IPS DF 19.7 (cell line): ENCODE measurements at places on chromosomes 3 and 15.

- DNase-seq: no peak
These were observed 13.4 kb upstream of the RTP1 start for GRCh38 chr3:187183903-187184302.

DNA sequence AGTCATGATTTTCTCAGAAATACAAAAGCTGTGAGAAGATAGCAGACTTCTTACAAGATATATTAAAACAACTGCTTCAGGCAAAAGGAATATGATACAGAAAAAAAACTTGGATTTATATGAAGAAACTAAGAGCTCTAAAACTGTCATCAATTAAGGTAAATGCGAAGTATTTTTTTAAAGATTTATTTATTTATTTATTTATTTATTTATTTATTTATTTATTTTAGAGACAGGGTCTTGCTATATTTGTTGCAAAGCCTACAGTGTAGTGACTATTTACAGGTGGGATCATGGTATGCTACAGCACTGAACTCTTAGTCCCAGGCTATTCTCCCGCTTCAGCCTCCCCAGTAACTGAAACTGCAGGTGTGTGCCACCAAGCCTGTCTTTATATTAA is 274.3 kb upstream of the BCHE start:
- DNase-seq: no peak

GRCh38 chr15:49622561-49622960 is 1.7 kb downstream of the DTWD1 start:
- DNase-seq: no peak

DNA sequence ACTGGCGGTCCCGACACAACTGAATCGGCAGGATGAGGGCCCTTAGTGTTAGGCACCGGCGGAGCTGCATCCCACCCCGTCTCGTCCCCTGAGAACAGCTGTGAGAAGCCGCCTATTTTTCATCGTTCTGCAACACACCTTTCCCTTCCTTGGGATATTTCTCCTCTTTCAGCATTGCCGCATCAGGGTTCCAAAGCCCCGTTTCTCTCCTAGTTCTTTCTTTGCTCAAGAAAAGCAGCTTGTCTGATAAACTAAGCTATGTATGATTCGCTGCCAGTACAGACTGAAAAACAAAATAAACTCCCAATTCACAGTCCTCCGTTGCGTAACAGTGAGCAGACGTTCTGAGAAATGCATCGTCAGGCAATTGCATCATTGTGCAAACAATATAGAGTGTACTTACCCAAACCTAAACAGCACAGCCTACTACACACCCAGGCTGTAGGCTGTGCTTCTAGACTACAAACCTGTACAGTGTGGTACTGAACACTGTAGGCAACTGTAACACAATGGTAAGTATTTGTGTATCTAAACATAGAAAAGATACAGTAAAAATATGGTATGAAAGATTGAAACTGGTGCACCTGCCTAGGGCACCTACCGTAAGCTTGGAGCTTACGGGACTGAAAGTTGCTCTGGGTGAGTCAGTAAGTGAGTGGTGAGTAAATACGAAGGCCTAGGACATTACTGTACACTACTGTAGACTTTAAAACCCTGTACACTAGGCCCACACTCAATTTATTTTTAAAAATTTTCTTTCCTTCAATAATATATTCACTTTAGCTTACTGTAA is 8.9 kb upstream of the ADAMTS17 start:
- no peak for DNase-seq

- no peak for DNase-seq
These were observed 318.1 kb upstream of the UBE2E2 start for GRCh38 chr3:22885039-22885438.
